ENCODE measurements at places on chromosomes 4 and X. TPM values are rescaled to one million over a fixed set of nuclear protein-coding genes. Genes with fewer than 3 reads are reported as not detected.

- no peak for DNase-seq
Measured at GRCh38 chr4:6472387-6473263, at the start of gene PPP2R2C. TSS of gene PPP2R2C (minus strand) at chr4:6472614. CDS start at chr4:6472229, 385 bp downstream.

- DNase-seq, result no peak
Measured at GRCh38 chrX:9318766-9319165, 146.1 kb upstream of the TBL1X start.

The EGF gene
- 0.60 TPM for total RNA-seq

The WAS gene
- total RNA-seq, result 0.21 TPM

The RWDD4 gene
- 25.5 TPM for total RNA-seq

- DNase-seq, result no peak
Measured at GRCh38 chr4:3857269-3857926, 91.2 kb downstream of the ADRA2C start.

The HAND2 gene
- total RNA-seq, result not detected

The NLRP2B gene
- not detected for total RNA-seq

The HEPH gene
- total RNA-seq, result 0.11 TPM

DNA sequence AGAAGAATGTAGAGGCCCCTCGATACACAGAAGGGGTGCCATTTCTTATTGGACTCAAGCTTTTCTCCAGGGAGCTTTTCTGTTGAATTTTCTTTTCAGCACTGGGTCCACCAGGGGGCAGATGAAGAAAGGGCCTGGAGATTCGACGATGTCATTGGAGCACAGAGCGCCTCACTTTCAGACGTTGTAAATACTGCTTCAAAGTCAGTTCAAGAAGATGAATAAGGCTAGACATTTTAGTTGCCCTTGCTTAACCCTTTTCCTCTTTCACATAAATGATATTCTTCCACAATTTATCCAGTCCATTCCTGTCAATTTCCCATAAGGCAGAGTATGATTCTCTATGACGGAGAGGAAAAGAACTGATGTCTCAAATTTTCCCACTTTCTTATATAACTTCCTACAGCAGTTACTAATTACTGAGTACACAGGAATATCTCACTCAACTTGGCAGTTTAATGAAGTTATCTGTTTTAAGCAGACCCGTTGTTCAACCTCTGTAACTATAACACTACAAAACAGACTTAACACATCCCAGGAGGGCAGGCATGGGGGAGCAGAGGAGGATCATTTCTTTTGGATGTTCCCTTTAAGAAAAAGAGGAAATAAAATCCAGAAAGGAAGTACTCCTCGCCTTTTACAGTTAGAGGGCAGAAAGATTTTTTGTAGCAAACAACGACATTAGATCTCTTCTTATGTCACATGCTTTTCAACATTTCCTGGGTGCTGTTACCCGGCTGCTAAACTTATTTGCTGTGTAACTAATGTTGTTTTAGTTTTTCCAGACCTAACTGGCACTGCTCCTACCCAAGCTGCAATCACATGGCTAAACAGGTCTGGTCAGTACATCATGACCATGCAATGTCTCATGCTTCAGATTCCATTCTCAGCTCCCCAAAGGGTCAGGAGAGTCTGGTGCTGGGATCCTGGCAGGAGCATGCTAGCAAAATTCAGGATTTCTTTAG, 12.2 kb upstream of the CENPU start:
- DNase-seq, result peak; percentile 65

GRCh38 chr4:173758132-173758531, 228.1 kb upstream of the HAND2 start:
- no peak for DNase-seq

The LRCH2 gene
- total RNA-seq, result not detected

The CENPI gene
- total RNA-seq, result 24.1 TPM
